ENCODE measurements at places on chromosomes 5 and 9.
A peak's percentile ranks its signal among the peaks of the same experiment; 100 is the strongest.

DNA sequence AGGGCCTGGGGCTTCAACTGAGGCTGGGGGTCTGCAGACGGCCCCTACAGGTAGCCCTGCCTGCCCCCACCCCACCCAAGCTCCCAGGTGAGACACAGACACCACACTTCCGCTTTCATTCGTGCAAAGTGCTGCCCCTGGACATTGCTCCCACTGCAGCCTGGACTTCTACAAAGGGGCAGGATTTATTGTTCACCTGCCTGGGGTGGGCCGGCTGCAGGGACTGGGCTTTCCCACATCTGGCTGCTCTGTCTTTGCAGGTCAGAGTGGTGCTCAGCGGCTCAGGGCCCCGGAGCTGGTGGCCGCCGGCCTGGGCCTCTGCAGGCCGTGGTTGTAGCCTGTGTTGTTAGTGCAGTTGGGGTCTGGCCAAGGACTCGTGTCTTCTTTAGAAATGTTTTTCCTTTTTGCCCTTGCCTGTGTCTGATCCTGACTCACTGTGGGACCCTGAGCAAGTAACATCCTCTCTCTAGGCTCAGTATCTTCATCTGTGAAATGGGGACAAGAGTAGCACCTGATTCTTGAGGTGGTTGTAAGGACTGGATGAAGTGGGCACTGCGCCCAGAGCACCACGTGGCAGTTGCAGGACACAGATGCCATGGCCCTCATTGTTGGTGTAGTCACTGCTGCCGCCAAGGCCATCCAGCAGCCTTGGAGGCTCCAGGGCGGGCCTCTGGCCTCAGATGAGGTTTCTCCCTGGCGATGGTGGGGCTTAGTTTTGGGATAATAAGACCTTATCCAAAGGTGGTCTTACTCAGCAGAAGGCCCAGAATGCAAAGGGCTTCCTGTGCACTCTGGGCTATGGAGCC, 143.9 kb downstream of the CACNA1B start:
- DNase-seq: no peak

DNA sequence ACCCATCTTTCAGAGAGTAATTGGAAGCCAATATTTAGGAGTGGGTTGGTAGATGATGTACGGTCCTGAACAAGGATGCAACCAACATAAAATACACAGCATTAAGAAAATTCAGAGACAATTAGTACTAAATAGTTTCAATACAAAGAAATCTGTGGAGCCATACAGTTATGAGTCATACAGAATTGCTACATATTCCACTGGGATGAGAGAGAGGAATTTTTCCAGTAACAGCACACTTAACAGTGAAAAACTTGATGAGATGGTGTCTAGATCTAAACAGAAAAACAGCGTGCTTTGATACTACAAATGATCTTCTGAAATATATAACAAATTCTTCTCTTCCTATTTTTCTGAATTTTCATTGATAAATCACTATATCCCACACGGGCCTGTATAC, 1999.3 kb upstream of the CDH9 start:
- no peak for DNase-seq

DNA sequence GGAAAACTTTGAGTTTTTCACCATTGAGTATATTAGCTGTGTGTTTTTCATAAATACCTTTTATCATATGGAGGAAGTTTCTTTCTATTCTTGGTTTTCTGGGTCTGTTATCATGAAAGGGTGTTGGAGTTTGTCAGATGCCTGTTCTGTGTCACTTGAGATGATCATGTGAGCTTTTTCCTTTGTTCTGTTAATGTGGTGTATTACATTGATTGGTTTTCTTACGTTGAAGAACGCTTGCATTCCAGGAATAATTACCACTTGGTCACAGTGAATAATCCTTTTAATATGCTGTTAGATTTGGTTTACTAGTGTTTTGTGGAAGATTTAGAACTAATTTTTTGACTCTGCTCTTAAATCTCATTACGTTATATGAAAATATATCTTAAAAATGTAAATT, 7.8 kb downstream of the PLEKHG4B start:
- DNase-seq: no peak

DNA sequence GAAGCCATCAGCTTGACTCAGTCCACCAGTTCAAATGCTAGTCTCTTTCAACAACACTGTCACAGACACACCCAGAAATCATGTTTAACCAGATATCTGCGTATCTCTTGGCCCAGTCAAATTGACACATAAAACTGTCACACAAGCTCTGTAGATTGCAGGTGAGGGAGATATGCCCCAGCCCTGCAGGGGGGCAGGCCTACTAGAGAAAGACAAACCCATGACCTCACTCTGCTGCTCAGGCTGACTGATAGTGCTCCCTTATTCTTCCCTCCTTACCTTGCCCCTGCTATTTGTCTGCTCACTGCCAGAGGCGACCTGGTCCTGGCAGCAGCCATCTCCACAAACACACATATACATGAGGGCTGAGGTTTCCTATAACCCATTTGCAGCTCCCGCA, 351.3 kb downstream of the DRD1 start:
- DNase-seq: no peak

GRCh38 chr9:89591274-89592212, 13.3 kb upstream of the GADD45G start:
- DNase-seq: no peak

- DNase-seq: no peak
Measured at GRCh38 chr5:108276187-108277050, 105.5 kb downstream of the FBXL17 start.

DNA sequence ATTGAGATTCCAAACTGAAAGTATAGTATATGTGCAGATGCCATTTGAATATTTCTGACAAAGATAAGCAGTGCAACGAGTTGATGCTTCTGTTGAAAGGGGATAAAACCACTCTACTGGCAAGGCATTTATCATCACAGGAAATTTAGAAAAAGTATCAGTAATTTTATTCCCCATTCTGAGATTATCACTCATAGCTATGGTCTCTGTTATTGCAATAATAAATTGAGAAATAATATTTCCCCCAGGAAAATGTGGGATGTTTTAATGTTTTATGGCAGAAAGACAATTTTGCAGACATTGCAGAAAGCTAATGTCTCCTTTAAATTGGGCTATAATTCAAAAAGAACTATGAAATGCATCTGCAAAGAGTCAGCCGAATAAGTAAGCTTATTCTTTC, 1612.7 kb upstream of the ACO1 start:
- no peak for DNase-seq

DNA sequence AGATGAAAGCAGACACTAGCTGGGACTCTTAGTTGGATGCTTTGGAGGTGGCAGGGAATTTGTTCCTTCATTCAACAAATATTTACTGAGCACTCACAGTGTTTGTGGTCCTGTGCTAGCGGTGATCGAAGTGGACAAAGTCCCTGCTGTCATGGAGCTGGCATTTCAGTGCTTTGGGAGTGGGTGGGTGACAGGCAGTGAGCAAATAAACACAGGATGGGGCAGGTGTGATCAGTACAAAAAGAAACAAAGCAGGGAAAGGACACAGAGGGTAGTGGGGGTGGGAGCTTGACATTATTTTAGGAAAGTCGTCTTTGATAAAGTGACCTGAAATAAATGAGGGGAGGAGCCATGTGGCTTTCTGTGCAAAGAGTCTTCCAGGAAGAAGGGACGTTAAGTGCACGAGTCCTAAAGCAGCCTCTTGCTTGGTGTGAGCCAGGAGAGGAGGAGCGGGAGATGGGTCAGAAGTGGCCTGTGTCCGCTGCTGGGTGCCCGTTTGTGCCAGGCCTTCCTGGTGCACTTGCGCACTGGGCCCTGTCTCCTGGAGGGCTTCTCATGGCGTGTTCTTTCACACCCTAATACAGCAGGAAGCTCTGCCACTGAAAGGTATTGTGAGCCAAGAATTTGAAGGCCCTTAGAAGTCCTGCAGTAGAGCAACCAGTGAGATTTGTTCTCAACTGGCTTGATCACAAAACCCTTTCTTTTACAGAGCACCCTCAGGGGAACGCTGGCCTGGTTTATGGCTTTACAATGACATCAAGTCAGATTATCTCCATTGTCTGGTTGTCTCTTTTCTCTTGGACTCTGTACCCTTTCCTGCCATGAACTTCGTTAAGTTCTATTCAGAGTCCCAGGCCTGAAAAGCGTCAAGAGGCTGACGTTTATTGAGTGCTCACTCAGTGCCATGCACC, 14.8 kb downstream of the NDST1 start:
- no peak for DNase-seq

GRCh38 chr5:160097991-160098390, 21.3 kb downstream of the PWWP2A start:
- peak; percentile 76 for DNase-seq

DNA sequence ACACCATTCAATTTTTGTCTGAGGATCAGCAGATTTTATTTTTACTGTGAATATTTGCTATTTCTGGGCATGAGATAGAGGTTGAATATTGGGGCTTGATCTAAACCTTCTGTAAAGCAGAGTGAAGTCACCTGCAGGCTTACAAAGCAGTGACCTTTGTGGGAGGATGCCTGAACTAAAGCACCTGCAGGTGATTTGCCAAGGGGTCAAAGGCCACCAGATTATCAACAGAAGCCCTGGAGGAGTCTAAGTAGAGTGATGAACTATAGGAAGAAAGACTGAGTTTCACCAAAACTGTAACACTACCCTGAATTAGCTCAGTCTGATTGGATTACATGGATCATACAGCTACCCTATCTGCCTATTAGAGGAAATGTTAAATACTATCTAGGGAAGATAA, 144.3 kb upstream of the PRLR start:
- no peak for DNase-seq

GRCh38 chr5:133707629-133708028, 95.3 kb upstream of the FSTL4 start:
- DNase-seq: no peak

GRCh38 chr5:128825826-128826225, 139.5 kb upstream of the SLC27A6 start:
- DNase-seq: peak; percentile 73

- DNase-seq: no peak
Measured at GRCh38 chr9:36812556-36812955, 221.5 kb downstream of the PAX5 start.

DNA sequence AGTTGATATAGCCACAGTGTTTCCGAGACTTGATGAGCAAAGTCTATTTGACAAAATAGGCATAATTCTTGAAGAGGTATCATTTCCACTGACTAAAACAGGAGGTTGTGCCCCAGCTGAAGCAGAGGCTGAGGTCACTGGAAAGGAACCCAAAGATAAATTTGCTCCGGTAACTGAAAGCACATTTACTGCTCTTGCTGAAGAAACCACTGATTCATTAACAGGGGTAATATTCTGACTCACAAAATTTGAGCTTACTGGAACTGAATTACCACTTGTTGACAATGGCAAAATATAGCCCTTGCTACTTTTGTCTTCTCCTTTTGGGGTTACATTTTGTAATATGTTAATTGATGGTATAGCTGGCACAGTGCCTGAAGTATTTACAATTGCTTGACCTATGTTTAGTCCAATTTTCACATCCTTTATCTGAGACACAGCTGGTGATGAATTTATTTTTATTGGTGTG, 30.2 kb downstream of the MLANA start:
- peak; percentile 8 for DNase-seq

DNA sequence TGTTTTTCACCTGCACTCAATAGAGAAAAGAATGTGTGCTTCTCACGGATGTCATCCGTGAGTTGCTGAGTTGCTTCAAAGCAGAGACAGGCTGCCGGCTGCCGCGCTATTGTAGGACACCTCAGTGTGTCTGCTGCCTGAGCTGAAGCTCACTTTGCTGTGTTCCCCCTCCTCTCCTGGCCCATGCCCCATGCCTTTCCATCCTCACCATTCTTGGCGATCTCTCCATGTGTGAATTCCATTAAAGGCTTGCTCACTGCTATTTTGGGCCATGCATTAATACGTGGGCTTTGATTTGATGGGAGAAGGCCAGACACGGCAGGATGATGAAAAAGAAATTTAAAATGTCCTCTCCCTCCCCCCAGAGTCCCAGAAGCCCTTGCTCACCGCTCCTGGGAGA, 14.5 kb downstream of the ADAM19 start:
- no peak for DNase-seq

DNA sequence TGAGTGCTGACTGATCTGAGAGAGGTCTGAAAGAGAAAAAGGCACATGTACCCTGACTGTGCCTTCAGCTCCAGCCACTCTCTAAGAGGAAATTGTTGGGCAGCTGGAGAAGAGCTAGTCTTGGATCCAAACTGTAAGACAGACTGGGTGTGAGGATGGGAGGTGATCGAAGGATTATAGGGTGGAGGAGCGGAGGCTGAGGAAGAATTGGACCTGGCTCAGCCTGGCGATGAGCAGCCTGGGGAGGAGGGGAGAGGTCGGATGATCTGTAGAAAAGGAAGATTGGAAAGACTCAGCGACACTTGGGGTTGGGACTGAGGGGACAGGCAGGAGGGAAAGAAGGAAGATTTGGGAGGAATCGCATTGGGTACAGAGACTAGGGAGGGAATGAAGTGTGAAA, 98.6 kb upstream of the SLC25A48 start:
- no peak for DNase-seq

DNA sequence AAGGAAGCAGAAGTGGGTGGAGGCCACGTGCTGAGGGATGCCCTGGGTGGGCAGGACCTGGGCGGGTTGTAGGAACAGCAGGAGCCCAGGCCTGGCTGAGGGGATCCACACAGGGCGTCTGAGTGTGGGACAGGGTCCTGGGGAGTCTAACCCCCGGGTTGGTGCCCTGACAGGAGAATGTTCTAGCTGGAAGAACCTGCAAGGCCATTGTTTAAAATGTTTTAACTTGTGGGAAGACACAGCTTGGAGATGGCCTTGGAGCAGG, 33.9 kb upstream of the SUSD3 start:
- DNase-seq: no peak

DNA sequence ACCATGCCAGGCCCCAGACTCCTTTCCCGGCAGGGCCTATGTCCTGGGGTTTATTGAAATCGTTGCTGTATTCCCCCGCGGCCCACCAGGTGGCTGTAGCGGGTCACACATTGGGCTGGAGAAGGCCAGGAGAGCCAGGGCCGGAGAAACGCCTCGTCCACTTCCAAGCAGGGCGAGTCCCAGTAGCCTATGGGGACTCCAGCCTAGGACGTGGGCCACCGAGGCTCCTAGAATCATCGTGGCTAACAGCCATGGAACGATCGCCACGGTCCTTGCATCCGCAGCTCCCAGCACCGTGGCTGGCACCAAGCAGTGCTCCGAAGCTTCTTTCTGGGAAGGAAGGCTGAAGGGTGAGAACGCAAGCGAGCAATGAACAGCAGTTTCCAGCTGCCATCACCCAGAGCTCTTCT, 87.7 kb downstream of the ENTREP1 start:
- DNase-seq: peak; percentile 77

GRCh38 chr5:172493002-172493401, 38.7 kb upstream of the SH3PXD2B start:
- no peak for DNase-seq

GRCh38 chr5:17666726-17667235, 32.5 kb downstream of the TAF11L14 start:
- no peak for DNase-seq

DNA sequence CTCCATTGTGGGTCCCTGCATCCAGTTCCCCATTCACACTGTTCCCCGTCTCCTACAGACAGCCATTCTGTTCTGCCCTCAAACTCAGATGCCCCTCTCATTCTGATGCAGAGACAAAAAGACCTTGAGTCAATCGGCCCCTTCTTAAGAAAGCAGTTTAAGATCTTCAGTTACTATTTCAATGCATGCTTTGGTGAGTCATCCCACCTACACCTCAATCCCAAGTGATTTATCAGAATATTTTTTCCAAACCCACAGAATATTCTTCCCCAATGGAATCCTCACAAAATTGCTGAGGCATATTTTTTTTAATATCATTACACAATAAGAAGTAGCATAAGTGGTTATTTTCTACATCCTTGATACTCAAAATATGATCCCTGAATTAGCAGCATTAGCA, 92.4 kb upstream of the SLC1A1 start:
- DNase-seq: peak; percentile 41

- no peak for DNase-seq
Measured at GRCh38 chr5:73302797-73303147, 129.8 kb downstream of the TMEM174 start.

GRCh38 chr9:69218166-69218565, 44.1 kb downstream of the TJP2 start:
- no peak for DNase-seq
